NCI-H524 treated with DMSO at 0.1 percent for 48 hours (cell line): ENCODE measurements at places on chromosomes 1 and 21.

DNA sequence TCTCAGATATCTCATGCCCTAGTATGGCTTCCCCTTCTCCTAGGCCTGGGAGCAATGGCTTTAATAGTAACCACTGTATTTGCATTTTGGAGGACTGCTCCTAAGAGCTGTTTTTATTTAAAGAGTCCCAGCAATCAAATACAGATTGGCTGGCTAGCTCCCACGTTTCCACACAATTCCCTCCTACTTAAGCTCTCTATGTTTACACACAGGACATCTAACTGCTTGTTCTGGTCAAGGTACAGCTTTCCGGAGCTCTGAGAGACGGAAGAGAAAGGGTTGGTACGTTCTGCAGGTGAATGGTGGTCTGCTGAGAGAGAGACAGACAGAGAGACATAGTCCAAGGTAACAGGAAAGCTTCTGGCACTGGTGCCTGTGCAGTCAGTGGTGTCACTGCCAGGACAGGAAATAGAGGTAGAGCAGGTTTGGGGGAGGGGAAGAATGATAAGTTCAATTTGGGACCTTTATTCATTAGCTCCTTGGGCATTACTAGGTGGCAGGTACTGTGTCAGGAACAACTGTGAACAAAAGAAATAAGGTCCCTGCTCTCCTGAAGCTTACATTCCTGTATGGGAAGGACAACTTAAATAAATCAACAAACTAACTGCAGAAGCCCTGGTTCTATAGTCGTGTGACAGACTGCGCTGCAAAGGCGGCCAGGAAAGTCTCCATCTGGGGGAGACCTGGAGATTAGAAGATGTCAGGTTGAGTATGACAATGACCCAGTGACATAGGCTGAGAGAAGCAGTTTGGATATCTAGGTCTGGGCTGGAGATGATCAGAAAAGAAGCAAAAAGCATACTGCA, 1.2 kb upstream of the SLC25A33 start:
- DNase-seq, result no peak

DNA sequence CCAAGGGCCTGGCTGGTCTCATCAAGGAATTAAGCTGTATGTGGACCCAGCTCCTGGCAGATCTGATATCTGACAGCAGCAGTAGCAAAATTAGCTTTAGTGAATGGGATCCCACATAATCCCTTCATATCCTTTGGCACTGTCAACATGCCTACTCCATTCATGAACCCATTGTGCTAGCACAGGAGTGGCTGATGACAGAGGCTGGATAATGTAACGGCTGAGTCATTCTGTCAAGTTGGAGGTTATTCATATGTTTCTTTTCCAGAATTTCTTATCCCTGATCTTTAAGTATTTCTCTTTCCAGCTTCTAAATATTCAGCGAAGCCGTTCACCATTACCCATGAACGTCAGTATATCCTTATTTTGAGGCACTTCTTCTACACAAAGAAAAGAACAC, 84.3 kb downstream of the EXTL2 start:
- no peak for DNase-seq

DNA sequence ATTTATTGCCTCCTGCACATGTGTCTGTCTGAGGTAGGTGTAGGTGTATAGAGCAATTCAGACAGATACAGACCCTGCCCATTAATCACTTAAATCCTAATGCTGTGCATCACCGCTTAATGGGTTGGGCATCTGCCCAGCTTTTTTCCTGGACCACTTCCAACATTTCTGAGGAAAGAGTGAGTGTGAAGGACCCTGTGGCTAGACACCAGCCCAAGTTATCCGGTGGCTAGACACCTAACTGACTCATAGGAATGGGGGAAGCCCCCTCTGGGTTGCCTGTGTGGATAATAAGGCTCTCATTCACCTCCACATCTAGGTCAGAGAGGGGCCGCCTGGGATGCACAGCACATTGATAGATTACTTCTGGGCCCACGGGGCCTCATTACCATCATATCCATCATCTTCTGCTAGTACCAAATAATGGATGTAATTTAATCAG, 121.1 kb upstream of the RAVER2 start:
- DNase-seq, result peak; percentile 24

DNA sequence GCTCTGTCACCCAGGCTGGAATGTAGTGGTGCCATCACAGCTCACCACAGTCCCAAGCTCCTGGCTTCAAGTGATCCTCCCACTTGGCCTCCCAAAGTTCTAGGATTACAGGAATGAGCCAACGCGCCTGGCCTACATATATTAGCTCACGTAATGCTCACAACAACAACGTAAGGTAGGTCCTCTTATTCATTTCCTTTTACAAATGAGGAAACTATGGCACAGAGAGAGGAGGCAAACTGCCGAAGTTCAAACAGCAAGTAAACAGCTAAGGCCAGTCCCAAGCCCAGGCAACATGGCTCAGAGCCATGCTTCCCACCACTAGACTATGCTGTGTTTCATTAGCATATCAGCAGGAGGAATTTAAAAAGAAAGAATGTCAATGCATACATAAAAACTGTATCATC, 284.4 kb downstream of the VAV3 start:
- DNase-seq, result no peak

DNA sequence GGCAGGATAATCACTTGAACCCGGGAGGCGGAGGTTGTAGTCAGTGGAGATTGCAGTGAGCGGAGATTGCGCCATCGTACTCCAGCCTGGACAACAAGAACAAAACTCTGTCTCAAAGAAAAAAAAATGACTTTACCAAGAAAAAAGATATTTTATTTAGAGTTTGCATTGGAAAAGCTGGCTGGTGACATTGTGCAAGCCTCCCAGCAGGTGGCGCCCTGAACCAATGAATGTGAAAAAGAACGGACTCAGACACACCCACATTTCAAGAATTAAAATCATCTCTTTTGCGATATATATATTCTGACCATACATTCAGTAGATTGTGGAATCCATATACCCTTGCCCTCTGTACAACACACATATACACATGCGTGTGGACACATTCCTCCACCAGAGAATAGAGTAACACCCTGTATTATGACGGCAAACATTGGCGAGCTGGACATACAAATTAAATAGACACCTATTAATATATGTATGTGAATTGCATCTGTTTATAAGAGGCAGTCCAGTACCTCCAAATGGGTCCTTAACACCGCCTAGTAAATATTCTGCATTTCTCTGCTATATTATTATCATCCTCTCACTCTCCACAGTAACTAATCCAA, 39.0 kb upstream of the CADM3 start:
- DNase-seq, result no peak

- DNase-seq, result no peak
Measured at GRCh38 chr1:157025385-157025784, 20.2 kb downstream of the ARHGEF11 start.

DNA sequence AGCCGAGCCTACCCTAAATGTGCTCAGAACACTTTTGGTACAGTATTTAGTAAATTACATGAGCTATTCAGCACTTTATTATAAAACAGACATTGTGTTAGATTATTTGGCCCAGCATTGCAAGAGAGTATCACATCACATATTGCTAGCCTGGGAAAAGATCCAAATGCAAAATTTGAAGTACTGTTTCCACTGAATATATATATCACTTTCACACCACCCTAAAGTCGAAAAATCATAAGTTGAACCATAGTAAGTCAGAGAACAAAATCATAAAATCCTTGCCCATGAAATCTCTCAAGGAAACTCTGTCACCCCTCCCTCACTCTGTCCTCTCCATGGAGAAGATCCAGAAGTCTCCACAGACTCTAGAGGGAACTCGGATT, 33.1 kb downstream of the RGS8 start:
- no peak for DNase-seq

- no peak for DNase-seq
Measured at GRCh38 chr1:1776672-1777582, 1.3 kb downstream of the NADK start.

DNA sequence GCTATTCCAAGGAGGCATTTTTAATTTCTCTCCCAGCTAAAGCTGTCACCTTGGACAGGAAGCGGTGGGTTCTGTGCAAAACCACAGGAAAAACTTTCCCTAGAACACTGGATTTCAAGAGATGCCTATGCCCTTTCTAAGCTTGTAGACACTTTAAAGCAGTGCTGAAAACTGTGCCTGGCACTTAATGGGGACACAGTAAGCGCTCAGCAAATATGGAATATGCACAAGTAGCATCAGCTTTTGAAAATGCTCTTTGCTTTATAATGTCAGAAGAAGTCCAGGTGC, 50.9 kb upstream of the TARBP1 start:
- DNase-seq, result no peak
